PC-9 (cell line): ENCODE measurements at places on chromosomes 13 and 19.

- DNase-seq = no peak
These were observed 961 bp upstream of the URI1 start for GRCh38 chr19:29940971-29941585.

GRCh38 chr19:16801600-16802013 lies 27.6 kb upstream of the SIN3B start:
- peak; percentile 46 for DNase-seq

GRCh38 chr19:2236314-2237050 lies at the start of the genes PLEKHJ1 and SF3A2:
Gene PLEKHJ1, minus strand, starts transcription at chr19:2236329. Its CDS starts 81 bp downstream, at chr19:2236248.
Gene SF3A2, plus strand, starts transcription at chr19:2236824. Its CDS starts 6,595 bp downstream, at chr19:2243419.
- DNase-seq = peak; percentile 95

GRCh38 chr19:11489378-11489777 lies 8.5 kb upstream of the ELAVL3 start:
- DNase-seq = no peak

GRCh38 chr13:43195551-43195950 lies 172.2 kb downstream of the DNAJC15 start:
- DNase-seq = no peak

GRCh38 chr19:7874076-7874896 lies at the start of gene PRR36:
Gene PRR36, minus strand, starts transcription at chr19:7874390. Its CDS starts 701 bp downstream, at chr19:7873689.
- peak; percentile 76 for DNase-seq

GRCh38 chr13:83496501-83496900 lies 385.8 kb downstream of the SLITRK1 start:
- no peak for DNase-seq
